NCI-H2171 treated with DMSO at 0.1 percent for 48 hours (cell line): ENCODE measurements at places on chromosomes 3 and 15.
A peak's percentile ranks its signal among the peaks of the same experiment; 100 is the strongest.

- no peak for DNase-seq
These were observed 16.4 kb downstream of the APBA2 start for GRCh38 chr15:28901987-28902745.

GRCh38 chr3:111277226-111277625, 205.6 kb downstream of the NECTIN3 start:
- no peak for DNase-seq

DNA sequence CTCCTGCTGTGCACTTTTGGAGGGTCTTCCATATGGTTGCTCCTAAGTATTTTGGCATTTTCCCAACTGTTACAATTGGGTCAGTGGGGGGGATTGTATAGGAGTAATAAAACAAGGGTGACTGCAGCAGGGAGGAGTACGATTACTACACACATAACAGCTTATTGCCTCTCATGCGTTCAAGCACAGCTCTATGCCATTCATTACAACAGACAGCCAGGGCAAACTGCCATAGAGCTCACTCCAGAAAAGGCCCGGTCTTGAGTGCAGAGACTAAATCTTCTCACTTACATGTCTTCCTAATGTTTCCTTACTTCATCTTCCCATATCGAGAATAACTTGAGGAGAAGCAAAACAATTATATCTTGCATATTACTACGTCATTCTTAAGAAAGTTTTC, 1.4 kb upstream of the CHMP2B start:
- peak; percentile 16 for DNase-seq

DNA sequence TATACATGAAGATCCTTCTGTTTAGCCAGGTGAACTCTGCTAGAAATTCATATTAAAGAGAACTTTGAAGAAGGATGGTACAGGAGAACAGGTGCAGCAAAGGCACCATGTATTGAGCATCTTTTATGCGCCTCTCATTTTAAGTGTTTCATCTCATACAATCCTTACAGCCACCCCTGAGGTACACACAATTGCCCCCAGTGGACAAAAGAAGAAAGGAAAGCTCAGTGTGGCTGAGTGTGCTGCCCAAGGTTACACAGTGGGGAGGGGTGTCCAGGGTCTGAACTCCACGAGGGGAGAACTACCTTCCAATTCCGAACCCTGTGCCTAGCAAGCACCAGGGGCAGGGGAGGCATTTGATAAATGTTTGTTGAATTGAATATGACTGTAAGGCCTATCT, 98.6 kb downstream of the MECOM start:
- no peak for DNase-seq

DNA sequence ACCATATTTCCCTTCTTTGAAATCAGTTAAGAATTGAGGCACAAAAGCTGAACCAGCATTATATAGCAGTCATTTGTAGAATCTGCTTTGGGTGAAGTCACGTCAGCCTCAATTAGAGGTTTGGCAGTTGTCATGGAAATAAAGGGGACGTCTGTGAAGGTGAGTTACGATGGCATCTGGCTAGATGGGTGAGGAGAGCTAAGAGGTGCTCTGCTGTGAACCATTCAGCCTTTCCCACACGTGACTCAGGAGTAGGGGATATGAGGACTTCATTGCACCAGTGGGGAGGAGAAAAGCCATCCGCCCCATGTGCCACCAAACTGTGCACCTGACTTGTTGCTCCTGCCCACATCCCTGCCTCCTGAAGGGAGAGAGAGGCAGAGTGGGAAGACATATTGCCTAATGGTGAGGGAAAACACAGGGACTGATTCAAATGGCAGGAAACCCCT, 2.8 kb upstream of the C15orf40 start:
- peak; percentile 10 for DNase-seq

- DNase-seq, result no peak
These were observed 100.4 kb downstream of the DGKG start for GRCh38 chr3:186261638-186262037.

- DNase-seq, result no peak
These were observed 254.3 kb upstream of the TPM1 start for GRCh38 chr15:62788224-62788623.

DNA sequence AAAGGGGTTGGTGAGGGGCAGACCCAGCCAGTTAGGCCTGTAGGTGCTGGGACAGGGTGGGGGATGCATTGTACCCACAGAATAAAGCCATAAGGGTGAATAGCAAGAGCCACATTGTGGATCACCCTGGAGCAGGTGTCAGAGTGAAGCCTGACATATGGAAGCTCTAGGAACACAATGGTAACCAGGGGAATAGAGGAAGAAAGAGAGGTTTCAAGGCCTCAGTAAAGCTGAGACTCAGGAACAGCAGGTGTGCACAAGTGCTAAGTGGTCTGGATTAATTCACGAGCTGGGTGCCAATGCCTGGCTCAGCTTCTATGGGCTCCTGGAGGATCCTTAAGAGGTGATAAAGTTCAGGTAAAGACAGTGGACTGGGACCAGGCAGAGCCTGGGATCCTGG, 323.7 kb upstream of the CTNNB1 start:
- DNase-seq, result peak; percentile 90

GRCh38 chr3:152519376-152519775, 250.6 kb downstream of the MBNL1 start:
- no peak for DNase-seq

GRCh38 chr3:16028604-16029003, 145.9 kb upstream of the GALNT15 start:
- DNase-seq, result no peak

DNA sequence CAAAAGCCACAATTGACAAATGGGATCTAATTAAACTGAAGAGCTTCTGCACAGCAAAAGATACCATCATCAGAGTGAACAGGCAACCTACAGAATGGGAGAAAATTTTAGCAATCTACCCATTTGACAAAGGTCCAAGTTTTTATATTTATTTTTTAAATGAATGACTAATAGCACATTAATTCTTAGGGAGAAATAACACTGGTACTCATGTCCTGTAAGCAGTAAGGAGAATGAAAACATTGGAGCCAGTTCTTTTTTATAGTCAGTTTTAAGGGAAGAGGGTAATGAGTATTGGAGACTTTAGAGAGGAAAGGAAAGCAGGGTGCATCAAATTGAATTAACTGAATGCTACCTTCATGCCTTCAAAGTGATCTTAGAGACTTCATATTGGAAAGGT, 404.7 kb upstream of the TGFBR2 start:
- no peak for DNase-seq

DNA sequence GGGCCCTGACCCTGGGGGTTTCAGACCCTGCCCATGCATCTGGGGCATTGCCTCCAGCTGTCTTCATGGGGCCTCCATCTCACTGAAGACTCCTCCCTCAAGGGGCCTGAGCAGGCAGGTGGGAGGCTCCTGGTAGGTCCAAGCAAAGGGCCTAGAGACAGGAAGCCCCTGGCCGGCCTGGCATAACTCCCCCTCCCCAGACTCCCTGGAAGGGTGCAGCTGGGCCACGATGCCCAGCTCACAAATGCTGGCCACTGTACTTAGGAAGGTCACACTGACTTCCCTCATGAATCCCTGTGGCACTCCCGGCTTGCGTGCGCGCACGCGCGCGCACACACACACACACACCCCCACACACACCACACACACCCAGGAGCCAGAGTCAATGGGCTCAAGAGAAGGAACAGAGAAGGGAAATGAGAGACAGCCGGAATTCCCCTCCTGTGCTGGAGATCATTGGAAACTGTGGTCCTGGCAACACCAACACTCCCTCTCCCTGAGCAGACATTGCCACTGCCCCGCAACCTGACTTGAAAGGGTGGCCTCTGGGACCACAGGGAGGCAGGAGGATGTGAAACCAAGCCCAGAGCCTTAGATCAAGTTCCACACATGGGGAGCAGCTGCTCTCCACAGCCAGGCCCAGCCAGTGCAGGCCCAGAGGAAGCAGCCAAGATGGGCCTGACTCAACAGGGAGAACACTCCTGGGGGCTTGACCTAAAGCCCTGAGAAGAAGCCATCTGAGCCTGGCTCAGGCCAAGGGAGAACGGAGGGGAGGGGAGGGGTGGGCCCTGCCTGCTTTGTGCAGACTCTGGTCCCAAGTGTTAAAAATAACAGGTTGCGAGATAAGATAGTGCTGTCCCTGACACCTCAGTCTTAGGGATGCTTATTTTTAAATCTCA, 69.7 kb downstream of the SCN5A start:
- DNase-seq, result no peak

DNA sequence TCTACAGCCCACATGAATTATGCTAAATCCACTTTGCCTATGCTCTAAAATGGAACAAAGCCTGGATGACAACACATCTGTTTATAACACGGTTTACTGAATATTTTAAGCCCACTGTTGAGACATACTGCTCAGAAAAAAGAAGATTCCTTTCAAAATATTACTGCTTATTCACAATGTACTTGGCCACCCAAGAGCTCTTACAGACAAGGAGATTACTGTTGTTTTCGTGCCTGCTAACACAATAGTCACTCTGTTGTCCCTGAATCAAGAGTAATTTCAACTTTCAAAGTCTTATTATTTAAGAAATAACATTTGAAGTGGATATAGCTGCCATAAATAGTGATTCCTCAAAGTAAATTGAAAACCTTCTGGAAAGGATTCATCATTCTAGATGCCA, 70.9 kb downstream of the ANKRD28 start:
- DNase-seq, result no peak

GRCh38 chr3:172134352-172134751, 95.0 kb downstream of the FNDC3B start:
- DNase-seq, result no peak

DNA sequence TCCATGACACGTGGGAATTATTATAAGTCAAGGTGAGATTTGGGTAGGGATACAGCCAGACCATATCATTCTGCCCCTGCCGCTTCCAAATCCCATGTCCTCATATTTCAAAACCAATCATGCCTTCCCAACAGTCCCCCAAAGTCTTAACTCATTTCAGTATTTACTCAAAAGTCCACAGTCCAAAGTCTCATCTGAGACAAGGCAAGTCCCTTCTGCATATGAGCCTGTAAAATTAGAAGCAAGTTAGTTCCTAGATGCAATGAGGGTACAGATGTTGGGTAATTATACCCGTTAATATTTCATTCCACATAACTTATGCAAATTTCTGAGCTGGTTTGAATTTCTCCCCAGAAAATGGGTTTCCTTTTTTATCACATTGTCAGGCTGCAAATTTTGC, 47.7 kb downstream of the RNF111 start:
- no peak for DNase-seq

- no peak for DNase-seq
These were observed 61.1 kb upstream of the IQSEC1 start for GRCh38 chr3:13134166-13134878.

DNA sequence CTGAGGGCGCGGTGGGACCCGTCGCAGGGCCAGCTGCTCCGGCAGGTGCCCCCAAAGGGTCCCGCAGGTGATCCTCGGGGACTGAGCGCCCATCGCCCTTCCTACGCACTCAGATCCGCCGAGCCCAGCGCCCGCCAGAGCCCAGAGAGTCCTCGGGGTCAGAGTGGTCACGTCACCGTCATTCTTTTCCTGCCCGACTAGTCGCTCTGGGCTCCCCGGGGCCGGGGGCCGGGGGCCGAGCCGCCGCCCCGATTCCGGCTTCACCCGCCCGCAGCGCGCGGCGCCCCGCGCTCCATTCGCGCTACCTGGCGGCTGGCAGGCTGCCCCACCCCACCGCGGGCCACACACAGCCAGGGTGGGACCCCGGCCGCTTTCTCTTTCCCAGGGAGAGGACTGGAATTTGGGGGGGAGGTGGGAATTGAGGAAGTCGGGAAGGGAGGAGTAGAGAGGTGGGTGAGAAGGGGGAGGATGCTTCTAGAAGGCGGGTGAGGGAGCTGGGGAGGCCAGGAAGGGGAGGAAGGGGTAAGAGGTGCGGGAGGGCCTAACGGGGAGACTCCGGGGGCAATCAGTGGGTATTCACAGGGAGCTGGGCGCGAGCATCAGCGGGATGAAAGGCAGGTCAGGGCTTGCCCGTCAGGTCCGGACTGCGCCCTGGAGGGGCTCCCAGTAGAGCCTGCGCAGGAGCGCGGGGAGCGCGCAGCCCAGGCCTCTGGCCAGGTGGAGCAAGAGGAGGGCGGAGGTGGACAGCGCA, 36.1 kb upstream of the EPHB3 start:
- DNase-seq, result no peak

- DNase-seq, result no peak
These were observed 85.6 kb upstream of the ABHD17C start for GRCh38 chr15:80609512-80609946.

- peak; percentile 44 for DNase-seq
These were observed 6.4 kb downstream of the TEX9 start for GRCh38 chr15:56371495-56372147.

GRCh38 chr3:28039234-28039633, 202.2 kb upstream of the CMC1 start:
- DNase-seq, result no peak

DNA sequence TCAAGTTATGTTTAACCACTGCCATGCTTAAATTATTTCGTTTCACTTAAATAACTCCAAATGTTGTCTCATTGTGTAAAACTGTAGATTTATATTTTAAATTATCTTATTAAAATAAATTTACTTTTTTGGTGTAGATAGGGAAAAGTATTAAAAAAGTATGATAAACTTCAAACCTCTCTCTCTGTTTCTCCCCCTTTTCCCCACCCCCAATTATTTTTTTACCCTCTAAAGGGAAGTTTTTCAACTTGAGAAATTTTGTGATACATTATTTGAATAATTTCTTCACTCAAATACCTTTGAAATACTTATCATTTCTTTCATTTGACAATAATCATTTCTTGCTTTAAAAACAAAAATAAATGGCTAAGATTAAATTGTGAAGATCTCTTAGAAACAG, 66.9 kb upstream of the EIF1B start:
- DNase-seq, result no peak

GRCh38 chr15:70243686-70244540, 146.2 kb upstream of the TLE3 start:
- DNase-seq, result peak; percentile 30

- no peak for DNase-seq
These were observed 63.0 kb downstream of the ALDH1A2 start for GRCh38 chr15:58002338-58003126.

- DNase-seq, result no peak
These were observed 156.8 kb downstream of the ALCAM start for GRCh38 chr3:105523501-105523900.

GRCh38 chr15:68566377-68566954, 12.3 kb upstream of the CORO2B start:
- no peak for DNase-seq

- DNase-seq, result no peak
These were observed 10.6 kb downstream of the PIK3CB start for GRCh38 chr3:138824114-138824506.

DNA sequence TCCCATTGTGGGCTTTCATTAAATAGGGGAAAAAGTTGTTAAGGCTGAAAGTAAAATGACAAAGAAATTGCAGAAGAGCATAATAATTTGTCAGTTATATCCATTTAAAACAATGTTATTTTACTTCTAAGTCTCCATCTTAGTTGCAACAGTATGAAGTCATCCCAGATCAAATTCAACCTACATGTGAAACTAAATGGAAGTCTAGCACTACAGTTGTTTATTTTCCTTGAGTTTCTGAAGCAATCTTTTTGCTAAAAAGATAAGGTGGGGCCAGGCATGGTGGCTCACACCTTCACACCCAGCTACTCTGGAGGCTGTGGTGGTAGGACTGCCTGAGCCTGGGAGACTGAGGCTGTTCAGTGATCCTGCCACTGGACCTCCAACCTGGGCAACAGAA, 80.2 kb downstream of the DPH6 start:
- no peak for DNase-seq
